ENCODE measurements at places on chromosomes 12 and 14.

DNA sequence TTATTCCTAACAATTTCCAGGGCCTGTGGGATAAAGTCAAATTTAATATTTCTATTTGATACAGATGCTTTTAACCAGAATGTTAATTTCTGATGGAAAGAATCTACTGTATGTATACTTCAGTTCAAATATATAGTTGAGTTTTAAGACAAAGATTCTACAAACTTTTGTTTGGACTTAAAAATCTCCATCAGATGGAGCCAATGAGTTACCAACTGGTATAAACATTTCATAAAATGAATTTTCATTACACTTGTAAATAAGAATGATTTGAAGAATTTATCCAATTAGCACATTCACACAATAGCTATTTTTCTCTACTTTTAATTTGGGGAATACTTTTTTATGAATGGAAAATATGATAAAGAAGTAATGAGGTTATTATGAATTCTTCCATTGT is 425.2 kb upstream of the MIS18BP1 start:
- DNase-seq = no peak

DNA sequence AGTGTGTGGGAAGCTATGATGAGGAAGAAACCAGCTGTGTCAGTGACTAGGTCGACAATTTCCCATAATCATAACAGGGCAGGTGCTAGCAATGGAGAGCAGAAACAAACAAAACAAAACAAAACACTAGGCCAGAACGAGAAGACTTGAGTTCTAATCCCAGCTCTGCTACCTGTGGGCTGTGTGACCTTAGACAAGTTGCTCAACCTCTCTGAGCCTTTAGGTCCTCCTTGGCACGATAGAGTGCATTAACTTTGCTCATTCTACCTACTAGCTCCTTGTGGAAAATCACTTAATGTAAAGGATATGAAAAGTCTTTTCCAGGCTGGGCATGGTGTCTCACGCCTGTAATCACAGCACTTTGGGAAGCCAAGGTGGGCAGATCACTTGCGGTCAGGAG is 11.2 kb downstream of the HHIPL1 start:
- DNase-seq = no peak

DNA sequence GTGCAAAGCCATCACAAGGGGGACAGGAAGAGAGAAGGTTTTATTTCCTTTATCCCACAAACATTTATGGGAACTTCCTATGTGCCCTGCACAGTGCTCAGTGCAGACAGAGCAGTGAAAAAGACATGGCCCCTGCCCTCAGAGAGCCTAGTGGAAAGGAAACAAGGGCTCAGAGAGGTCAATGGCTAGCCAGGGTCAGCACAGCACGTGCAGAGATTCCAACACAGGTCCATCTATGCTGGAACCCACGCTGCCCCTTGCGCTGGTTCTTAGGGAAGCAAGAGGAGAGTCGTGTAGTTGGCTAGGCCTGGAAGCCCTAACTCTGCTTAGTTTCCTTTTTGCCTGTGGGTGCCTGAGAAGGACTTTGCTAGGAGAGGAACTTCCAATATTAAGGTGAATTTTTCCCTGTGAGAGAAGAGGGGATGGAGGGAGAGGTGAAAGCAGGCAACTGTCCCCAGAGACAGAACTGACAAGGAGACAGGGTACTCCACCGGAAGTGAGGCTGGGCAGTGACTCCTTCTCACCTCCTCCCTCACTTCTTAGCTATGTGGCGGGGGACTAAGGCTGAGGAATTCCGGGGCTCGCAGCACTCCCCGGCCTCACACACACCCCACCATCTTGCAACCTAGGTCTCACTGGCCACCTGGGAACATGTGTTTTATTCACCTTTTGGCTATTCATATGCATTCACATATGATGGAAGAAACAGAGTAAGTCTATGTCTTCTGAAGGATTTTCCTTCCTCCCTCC is 12.1 kb upstream of the GPX2 start:
- no peak for DNase-seq

- DNase-seq = no peak
These were observed 233.3 kb upstream of the EGLN3 start for GRCh38 chr14:34184126-34184525.

DNA sequence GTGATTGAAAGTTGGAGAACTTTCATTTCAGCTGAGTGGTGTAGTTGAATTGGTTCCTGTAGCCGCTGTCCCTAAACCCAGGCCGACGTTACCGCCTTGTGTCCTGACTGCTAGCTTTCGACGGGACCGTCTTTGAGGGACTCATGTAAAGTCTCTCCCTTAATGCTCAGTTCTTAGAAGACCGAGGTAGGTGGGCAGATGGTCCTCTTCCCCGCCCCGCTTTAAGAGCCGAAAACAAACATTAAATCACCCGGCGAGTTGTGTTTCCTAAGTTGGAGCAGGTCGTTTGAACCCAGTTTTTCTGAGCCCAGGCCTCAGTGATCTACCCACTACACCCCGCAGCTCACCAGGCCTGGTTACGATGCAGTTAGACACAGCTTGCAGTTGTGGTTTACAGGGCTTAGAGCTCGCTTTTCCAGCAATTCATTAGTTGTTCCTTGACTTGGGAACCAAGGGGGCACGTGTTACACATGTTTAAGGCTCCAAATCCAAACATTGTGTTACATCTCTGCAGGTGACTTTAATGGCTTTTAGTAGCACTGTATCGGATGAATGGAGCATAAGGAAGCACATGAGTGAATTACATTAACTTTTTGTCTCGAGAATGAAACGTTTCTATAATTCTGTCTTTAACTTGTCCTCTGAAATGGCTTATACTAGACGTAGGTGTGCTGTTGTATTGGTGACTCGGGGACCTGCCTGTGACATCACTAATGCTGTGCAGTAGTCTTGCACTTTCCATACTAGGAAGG is 790 bp downstream of the NEDD1 start:
- DNase-seq = no peak

DNA sequence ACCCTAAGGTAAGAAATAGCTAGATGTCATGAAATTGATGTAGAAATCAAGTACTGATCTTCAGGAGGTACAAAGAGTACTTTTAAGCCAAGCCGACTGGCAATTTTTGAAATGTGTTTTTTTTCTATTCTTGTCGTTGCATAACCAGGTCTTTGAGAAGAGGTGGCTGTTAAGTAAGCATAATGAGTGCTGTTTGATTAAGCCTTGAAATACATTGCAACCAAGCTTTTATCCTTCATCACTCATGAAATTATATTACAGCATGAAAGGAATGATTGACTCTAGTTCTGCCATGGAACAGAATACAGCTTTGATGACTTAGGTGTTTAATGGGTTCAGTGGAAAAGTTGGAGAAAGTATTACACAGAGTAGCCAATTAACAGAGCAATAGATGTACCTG is 1720.2 kb upstream of the SEL1L start:
- no peak for DNase-seq

DNA sequence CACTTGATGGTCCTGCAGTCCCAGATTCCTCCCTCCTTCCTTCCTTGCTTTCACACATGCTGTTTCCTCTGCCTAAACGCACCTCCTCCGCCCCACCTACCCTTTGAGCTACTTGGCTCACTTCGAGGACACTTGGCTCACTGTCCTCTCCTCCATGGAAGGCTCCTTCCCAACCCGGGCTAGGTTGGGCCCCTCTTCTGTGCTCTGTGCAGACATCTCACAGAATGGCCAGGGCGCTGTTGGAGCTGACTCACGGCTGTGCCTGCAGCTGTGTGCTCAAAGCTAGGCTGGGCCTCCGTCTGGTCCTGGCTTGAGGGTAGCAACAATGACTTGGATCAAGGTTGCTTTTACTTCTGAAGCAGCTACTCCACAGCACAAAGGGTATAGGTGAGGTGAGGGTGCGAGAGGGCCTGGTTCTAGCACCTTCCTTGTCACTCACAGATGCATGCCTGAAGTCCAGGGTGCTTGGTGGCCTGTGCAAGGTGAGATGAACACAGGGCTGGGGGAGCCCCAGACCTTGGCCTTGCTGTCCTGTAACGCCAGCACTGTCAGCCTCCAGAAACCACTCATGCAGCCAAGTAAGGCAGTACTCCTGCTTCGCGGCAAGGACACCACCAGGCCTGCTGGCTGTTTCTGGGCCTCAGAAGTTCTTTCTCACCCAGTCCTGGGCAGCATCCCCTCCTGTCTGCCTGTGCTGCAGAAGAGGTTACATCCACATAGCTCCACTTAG is 61.8 kb downstream of the GALNT16 start:
- no peak for DNase-seq

DNA sequence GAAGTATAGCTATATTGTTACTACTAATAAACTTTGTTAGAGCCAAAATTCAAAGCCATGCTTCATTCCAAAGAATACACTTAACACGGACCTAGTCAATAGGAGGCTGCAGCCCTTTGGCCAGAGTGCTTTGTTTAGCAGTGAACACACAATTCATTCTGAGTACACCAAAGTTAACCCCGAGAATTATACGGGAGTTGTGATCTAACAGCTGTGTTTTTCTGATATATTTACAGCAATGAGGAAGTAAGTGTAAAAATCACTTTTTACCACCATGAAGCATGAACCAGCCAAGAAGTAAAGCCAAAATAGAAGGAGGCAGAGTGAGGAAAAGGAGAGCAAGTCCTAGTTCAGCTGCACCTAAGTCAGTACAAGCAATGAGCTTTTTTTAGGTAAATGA is 156.8 kb upstream of the PDE3A start:
- no peak for DNase-seq

DNA sequence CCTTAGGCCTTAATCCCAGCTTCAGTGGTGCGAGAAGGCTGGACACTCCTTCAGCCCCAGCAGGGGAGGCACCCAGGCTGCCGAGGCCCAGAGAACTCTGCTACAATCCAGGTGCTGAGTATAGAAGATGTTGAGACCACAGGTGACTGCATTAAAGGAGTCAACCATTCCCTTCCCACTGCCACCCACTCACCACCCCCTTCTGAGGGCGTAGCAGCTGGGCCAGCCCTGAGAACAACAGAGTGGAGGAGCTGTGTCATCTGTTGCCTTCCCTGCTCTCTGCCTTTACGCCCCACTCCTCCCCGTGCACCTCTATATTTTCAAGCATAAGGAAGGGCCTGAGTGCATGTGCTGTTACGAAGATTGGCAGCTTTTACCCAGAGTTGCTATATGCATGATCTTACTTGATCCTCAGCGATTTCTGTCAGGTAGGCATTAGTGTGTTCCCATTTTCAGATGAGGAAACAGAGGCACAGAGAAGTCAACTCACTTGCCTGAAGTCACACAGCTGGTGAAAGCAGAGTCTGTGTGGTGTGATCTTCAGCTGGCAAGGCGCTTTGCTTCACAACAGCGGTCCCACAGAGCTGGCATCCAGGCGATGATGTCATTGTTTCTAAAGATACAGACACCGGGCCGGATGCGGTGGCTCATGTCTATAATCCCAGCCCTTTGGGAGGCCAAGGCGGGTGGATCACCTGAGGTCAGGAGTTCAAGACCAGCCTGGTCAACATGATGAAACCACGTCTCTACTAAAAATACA is 46.7 kb downstream of the RIN3 start:
- DNase-seq = no peak

DNA sequence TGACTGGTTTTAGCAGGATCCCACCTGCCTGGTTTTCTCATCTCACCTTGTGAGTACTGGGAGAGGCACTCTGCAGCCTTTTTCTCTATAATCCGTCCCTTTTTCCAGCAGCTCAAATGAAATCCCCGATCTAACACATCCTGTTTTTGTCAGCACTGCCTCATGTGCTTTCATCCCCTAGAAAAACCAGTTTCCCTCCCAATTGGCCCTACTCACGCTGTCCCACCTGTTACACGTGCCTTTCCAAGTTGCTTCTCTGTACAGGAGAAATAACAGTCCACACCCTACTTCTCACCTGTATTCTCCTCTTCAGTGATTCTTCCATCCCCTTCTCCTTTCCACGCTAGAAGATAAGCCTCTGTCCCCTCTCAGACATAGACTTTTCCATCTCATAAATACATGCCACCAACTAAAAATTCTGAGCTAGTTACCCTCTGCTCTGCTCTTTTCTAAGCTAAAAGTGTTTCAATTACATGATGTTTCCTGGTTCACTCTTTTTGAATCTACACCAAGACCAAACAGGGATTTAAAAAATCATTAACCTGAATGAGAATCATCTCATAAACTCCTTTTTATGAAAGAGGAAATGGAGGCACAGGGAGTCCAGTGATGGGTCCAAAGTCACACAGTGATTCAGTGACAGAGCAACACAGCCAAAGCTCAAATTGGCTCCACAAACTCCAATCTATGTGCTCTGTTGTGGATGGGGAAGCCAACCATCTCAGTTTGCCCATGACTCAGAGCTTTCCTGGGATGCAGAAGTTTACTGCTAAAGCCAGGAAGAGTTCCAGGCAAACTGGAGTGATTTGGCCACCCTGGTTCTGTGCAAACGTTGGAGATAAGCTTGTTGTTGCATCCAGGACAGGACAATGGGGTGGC is 240.0 kb upstream of the TMEM132C start:
- no peak for DNase-seq

DNA sequence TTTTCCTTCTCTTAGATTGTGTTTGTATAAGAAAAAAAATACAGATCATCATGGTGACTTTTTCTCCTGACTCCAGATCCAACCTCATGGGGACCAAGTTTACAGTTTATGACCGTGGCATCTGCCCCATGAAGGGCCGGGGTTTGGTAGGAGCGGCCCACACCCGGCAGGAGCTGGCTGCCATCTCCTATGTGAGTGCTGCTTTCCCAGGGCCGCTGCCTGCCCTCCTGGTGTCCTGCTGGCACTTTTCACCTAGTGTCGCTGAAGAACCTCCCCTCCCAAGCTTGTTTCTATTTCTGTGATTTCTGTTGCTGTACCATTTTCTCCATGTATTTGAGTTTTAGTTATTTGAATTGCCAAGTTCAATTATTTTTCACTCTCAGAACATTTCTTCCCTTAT is 24.8 kb upstream of the TEAD4 start:
- no peak for DNase-seq

GRCh38 chr14:23137813-23138535 is 18.9 kb upstream of the CEBPE start:
- no peak for DNase-seq

DNA sequence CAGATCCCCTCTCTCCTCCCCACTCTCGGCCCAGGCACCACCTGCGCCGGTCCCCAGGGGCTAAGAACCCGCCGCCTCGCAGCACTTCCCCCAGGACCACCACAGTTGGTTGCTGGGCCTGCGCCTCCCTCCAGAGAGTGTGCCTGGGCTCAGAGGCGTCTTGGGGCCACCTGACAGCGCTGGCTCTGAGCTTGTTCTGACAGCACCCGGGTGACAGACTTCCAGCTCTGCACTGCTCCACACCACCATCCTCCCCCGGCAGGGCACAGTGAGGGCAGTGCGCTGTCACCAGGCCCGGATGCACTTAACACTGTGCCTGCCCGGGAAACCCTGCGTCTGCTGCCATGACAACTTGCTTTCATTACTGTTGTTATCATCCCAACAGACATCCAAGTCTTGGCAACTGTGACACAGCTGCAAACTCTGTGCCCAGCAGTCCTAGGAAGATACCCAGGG is 6.6 kb downstream of the BRF1 start:
- DNase-seq = no peak

- DNase-seq = no peak
These were observed 86.3 kb upstream of the NID2 start for GRCh38 chr14:52154992-52155650.

DNA sequence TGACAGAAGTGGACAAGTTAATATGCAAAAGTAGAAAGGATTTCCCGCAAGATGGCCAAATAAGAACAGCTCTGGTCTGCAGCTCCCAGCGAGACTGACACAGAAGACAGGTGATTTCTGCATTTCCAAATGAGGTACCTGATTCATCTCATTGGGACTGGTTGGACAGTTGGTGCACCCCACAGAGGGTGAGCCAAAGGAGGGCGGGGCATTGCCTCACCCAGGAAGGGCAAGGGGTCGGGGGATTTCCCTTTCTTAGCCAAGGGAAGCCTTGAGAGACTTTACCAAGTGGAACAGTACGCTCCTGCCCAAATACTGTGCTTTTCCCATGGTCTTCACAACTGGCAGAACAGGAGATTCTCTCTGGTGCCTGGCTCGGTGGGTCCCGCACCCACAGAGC is 191.3 kb downstream of the ALG10B start:
- DNase-seq = no peak

Data from stimulated activated CD4-positive, alpha-beta T cell treated with anti-CD3 and anti-CD28 coated beads, Interleukin-1b, Interleukin-23, amount 100 ng/mL, for 1 hour (primary cell).